Tibial nerve (tissue), 4 donors: ENCODE measurements at places on chromosomes 2 and 18.
A peak's percentile ranks its signal among the peaks of the same experiment; 100 is the strongest.

DNA sequence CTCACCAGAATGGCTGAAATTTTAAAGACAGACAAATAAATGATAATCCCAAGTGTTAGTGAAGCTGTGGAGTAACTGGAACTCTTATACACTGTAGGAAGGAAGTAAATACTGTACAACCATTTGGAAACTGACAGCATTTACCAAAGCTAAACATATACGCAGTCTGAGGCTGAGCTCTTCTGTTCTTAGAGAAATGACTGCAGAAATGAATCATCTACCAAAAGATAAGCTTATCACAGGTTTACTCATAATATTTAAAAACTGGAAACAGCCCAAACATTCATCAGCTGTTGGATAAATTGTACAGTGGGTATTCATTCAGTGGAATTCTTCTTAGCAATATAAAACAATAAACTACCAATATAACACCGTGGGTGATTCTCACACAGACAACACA is 218.2 kb upstream of the RAB12 start:
- DNase-seq: no peak

- peak; percentile 36 for DNase-seq
These were observed 170.2 kb downstream of the PRKCE start for GRCh38 chr2:45821558-45822271.

DNA sequence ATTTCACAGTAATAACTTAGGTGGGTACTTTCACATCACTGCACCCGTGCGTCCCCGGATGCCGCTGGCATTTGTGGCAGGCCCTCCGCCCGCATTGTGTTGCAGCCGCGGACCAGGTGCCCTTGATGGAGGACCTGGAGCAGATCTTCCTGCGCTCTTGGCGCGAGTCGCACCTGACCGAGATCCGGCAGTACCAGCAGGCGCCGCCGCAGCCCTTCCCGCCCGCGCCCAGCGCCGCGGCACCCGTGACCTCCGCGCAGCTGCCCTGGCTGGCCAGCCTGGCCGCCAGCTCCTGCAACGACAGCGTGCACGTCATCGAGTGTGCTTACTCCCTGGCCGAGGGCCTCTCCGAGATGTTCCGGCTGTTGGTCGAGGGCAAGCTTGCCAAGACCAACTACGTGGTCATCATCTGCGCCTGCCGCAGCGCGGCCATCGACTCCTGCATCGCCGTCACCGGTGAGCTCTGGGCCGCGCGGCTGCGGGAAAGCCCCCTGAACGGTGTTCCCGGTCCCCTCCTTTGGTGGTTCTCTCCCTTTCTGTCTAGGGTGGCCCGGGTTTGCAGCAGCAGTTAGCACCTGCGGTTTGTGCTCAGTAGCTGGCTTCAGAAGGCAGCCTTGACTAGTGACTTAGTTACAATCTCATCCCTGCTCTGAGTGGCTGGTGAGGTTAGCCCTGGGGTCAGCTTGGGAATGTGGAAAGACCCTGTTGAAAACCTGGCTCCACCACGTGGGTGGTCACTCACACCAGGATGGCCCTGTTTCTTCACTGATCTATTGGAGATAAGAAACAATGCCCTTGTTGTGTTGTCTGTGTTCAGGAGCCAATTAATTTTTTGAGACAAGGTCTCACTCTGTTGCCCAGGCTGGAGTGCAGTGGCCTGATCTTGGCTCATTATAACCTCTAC is 59.1 kb downstream of the GREB1 start:
- no peak for DNase-seq

DNA sequence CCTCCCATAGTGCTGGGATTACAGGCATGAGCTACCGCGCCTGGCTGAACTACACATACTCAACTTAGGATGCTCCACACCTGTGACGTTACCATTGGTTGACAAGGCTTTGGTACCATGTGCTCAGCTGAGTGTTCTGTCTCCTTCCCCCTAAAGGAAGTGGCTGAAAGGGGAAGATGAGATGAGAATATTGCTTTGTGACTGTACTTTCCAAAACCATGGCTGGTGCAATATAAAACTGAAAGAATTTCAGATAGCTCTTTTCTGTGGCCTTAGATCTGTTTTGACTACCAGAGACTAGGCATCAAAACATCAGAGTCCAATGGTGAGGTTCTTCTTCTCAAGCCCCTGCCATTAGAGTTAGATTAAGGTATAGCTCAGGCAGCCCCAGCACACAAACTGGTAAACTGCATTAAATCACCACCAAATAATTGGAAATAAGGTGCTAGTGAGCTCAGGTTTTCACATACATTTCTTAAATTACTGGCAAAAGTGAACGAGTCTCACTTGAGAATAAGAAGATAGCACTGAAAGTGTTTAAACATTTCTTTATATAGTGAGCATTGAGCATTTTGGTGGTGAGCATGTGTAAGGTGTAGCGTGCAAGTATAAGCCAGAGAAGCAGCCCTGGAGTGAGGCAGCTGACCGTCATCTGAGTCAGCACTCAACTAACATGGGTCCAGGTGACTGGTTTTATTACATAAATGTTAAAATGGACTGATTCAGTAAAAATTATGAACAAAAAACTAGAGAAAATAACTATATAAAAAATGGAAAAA is 113.5 kb upstream of the FZD5 start:
- no peak for DNase-seq

DNA sequence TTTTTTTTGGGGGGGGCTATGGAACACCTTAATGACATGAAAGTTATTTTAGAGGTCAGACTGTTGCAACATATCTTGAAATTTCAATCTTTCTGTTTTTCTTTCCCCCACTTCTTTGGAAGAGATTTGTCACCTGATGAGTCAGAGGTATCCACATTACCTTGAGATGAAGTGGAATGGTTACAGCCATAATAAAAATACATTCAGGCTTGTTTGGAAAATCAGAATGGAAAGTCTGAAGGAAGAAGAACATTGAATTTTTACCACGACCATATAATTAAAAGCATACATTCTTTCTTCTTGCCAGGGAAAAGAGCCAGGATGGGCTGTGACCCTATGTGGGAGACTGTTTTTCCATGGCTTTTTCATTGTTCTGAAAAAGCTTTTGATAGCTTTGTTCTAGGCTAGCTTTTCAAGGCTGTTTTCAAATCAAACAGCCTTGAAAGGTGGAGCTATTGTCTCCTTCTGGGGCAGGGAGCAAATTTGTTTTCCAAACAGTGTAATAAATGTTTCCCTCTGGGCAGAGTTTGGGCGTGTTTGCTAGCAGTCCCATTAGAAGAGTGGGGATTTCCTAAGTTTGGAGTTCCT is 2.3 kb upstream of the GTF3C3 start:
- no peak for DNase-seq
